ENCODE measurements at places on chromosomes 2 and 18.

DNA sequence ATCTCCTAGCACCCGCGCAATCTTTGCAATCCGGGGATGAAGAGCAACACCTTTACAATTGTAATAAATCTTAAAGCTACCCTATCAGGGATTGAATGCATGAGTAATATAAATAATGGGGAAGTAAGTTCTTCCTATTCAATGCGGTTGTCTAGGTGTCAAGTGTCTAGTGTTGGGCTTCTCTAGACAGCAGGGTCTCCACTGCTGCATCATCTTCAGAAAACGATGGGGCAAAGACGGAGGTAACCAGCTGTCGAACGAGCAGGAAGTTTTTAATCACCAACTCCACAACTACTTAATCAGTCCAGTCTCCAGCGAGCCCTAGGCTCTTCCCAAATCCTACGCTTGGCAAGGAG lies 573 bp downstream of the STAM2 start:
- no peak for DNase-seq

GRCh38 chr18:53883771-53884170 lies 340.7 kb downstream of the MBD2 start:
- DNase-seq = no peak

DNA sequence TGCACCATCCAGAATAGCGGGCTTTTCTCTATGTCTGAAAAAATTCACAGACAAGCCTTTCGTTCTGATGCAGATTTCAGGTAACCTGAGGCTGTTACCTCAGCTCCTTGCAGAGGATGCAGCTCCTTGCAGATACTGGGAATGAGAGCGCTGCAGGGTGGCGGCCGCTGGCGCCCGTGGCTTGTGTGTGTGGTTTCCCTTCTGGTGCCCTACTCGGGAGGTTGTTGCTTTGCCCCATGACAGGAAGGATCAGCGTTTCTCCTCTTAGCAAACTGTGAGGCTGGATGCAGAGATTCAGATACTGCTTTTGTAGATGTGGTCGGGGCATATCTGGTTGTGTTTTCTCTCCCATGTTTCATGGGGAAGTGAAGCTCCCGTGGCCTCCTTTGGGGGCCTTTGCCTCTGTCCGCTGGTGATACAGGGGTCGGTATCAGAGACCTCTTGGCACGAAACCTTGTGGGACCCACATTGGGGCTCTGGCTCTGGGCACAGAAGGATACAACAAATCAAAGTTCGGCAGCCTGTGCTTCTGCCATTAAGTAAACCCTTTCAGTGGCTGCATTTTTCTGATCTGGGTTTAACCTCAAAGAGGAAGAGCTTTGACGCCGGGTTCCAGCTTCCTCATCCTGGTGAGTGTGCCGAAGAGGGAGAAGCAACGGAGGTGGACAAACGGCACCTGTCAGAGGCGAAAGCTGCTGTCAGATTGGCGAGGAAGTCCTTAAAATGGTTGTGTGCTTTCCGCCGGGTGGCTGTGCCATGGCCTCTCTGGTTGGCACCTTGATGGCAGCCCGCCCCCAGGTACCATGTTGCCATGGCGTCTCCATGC lies 127.8 kb downstream of the MBP start:
- DNase-seq = no peak

GRCh38 chr2:26001743-26002351 lies 19.6 kb upstream of the KIF3C start:
- DNase-seq = no peak

GRCh38 chr2:143263066-143263625 lies 133.9 kb downstream of the ARHGAP15 start:
- no peak for DNase-seq
